ENCODE measurements at places on chromosomes 3 and 15.

GRCh38 chr15:91867581-91868026 is 14.1 kb downstream of the SLCO3A1 start:
- peak; percentile 59 for DNase-seq

GRCh38 chr3:33058765-33059164 is 38.2 kb downstream of the GLB1 start:
- DNase-seq, result no peak

DNA sequence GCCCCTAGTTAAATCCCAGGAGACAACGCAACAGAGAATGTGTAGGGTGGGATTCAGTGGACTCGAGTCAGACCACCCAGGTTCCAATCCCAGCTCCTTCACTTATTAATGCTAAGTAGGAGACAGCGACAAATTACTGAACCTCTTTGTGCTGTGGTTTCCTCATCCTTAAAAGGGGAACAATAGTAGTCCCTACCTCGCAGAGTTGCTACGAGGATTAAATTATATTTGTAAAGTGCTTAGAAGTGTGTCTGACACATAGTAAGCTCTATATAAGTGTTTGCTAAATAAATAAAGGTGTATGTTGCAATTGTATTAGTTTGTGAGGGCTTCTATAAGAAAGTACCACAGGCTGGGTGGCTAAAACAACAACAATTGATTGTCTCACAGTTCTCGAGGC is 58.0 kb upstream of the PPARG start:
- DNase-seq, result no peak

DNA sequence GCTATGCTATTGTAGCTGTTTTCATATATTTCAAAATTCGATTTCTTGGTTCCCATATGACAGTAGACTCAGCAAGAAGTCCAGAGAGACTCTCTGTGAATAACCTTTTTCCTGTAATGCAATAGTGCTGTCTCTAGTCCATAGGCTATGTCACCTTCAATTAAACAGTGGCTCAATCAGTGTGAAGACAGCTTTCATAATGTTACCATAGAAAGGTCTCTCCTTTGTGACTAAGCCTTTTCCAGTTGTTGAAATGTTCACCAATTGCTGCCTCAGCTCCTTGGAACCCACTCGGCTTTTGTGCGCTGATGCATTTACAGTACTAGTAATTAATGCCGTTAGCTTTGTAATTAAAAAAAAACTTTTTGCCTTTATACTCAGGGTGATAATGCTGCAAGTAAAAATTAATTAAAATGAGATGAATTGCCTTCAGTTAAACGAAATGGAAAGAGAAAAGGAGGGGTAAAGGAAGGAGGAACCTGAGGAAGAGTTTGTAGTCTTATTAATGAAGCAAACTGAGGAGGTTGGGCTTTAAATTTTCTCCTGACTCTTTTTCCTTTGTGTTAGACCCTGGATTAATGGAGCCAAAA is 214.8 kb downstream of the LSAMP start:
- DNase-seq, result no peak

DNA sequence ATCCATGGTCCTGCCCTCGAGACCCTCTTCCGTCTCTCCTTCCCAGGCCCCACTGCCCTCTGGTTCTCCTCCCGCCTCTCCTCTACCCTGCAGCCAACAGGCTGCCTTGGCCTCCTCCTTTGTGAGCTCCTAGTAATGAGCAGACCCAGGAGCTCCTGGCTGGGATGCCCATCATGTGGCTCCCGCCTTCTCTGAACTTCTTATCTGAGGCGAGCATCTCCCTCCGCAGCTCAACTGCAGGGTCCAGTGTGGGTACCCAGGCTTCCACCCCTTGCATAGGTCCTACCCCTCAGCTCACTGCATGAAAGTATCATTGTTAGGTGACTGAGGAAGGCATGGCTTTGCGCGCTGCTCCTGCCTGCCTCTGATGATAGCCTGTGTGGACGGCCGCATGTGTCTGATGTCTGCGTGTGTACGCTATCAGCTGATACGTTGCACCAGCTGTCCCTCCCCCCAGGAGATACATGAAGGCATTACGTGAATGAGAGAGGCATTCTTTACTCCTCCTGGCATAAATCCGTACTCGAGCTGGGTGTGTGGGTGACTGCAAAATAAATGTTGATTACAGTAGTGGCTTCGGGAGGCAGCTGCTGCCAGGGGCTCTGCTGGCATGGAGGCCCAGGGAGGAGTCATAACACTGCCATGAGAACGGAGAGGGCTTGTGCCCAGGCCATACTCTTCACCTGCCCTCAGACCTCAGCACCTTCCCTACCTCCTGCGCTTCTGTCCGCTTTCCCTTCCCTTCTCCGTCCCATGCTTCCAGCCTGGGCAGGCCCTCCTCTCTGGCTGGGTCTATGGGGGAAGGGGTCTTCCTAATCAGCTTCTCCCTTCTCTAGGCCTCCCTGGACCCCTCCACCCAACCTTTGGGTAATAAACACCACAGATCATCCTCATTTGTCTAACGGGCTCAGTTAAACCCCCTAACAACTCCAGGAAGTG is 48.8 kb downstream of the ZNF710 start:
- DNase-seq, result no peak

DNA sequence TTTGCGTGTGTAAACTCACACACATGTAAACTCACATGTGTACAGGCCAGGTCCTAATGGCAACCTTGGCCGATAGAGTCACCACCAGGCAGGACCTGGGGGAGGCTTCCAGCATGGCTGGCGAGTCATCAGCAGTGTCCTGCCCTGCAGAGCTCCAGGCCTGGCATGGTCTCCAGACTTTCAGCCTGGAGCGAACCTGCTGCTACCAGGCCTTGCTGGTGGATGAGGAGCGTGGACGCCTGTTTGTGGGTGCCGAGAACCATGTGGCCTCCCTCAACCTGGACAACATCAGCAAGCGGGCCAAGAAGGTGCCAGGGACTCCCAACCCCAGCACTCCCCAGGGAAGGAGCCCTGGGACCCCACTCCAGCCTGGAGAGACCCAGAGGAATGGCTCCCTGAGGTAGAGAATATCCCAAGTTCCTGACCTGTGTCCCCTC is 1.0 kb downstream of the SEMA3B start:
- DNase-seq, result no peak

DNA sequence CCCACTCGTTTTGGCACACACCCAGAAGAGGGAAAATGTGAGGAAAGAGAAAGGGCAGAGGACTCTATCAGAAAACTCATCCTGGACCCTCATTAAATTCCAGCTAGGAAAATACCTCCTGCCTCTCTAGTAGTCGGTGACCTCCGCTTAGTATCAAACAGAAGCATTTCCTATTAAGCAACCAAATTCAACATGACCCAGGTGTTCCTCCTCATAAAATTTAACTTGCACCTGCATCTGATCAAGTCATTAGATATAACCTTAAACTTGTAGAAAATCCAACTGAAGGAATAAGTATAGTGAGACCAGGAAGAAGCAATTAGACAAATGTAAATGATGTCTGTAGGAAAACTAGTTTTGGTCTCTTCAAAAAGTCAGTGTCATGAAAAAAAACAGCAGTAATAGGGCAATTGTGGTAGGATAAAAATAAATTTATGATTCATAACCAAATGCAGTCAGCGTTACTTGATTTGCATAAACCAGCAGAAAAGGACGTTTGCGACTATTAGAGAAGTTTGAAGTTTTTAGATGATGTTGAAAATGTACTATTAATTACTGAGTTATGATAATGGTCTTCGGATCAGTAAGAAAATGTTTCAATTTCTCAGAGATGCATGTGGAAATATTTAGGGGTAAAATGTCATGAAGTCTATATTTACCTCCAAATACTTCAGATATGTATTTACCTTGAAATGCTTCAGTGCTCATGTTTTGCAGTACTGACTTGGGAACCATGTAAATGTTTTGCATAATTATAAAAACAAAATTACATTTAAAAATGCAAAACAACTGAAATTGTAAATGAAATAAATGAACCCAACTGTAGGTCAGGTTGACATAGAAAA is 44.6 kb downstream of the LDHAL6B start:
- no peak for DNase-seq

- DNase-seq, result no peak
Measured at GRCh38 chr3:194084284-194084683, 51.7 kb upstream of the HES1 start.

DNA sequence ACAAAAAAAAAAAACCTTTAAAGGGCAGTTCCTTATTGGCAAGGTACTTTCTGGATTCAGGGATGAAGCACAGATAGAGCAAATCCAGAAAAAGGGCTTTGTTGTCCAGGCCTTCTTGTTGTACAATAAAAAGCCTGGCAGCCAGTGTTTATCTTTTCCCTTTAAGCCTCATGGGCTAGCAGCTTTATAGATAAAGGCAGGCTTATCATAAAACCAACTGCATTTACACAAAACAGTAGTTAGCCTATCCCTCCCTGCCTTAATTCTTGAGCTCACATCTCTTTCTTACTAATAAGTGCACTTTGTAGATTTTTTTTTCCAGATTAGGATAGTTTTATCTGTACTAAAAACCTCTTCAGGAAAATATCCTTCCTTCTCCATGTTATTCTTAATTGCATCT is 662.8 kb upstream of the CCDC54 start:
- DNase-seq, result no peak

GRCh38 chr3:42014921-42015533 is 53.1 kb upstream of the ULK4 start:
- no peak for DNase-seq

- no peak for DNase-seq
Measured at GRCh38 chr3:126661532-126662364, 6.8 kb upstream of the TXNRD3 start.

GRCh38 chr15:89888214-89888804 is 5.5 kb downstream of the AP3S2 start:
- DNase-seq, result no peak

GRCh38 chr3:66052721-66053549 is 14.2 kb upstream of the MAGI1 start:
- DNase-seq, result no peak

- no peak for DNase-seq
Measured at GRCh38 chr3:170203457-170203856, 18.8 kb upstream of the PRKCI start.

DNA sequence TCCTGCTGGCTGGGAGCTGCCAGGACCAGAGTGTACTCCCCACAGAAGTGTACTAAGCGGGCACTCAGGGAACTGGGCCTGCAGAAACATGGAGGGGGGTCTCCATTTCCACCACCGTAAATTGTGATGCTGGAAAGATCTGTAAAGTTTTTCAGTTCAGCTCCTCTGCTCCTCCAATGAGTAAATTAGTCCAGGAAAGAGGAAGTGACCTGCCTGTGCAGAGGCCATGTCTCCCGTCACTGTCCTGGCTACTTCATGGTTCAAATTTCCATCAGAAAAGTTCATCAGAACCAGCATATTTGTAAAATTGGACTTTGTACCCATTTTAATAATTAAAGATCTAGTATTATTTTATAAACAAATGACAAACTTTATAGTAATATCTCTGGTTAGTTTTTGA is 226.7 kb upstream of the THBS1 start:
- DNase-seq, result no peak

DNA sequence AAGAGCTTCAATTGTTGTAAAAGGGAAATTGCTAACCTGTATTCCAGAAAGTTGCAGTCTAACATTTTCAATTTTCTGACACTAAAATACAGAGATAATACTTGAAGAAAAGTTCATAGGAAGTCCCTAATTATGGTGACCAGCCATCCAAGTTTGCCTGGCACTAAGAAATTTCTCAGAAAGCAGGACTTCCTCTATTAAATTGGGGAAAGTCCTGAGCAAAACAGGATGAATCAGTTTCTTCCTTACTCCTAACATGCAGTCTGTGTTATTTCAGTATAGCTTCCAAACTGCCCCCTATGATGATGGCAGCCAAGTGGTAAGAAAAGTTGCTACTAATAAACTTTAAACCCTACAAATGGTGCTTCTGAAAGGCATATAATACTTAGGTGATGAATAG is 133.5 kb upstream of the SGO1 start:
- DNase-seq, result no peak

- no peak for DNase-seq
Measured at GRCh38 chr3:170723241-170723640, 137.4 kb upstream of the SLC7A14 start.

DNA sequence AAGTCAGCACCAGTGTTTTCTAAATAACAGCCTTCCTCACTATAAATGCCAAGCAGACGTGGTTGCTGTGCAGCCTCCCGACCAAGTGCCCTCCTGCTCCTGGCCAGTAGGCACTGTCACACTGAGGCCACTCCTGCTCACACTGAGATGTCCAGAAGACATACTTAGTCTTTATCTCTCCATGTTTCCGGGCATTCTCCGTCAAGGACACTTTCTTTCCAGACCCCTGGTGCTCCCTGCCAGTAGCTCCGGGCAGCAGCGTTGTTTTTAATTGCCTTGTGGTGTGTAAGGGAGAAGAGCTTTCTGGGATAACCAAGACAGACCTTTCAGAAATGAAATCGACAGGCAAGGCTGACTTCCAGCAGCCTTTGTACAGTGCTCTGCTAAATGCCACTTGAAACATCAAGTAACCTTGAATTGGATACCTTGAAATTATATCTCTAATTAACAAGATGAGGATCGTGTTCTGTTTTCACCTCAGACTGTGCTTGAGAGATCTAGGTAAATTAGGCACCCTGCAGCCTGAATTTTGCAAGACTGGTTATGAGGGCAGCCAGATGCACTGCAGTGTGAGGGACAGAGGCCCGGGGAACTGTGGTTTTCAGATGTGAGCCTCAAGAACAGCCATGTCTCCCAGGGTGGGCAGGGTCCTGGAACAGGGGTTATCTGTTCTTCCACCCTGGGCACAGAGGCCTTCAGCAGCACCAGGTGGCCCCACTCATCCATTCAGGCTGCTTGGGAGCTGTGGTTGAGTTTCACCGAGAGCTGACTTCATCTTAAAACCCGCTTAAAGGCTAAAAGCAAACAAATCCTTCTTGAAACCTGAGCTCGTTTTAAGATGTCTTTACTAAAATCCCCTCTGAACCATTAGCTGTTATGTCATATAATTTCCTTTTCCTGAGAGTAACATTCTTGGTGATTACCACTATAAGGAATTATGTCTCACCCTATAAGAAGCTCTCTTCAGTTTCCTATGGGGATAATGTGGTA is 105.5 kb upstream of the IL12A start:
- no peak for DNase-seq

- no peak for DNase-seq
Measured at GRCh38 chr3:112459750-112460149, 39.5 kb downstream of the BTLA start.

GRCh38 chr3:17176757-17177156 is 292.0 kb downstream of the PLCL2 start:
- DNase-seq, result no peak

DNA sequence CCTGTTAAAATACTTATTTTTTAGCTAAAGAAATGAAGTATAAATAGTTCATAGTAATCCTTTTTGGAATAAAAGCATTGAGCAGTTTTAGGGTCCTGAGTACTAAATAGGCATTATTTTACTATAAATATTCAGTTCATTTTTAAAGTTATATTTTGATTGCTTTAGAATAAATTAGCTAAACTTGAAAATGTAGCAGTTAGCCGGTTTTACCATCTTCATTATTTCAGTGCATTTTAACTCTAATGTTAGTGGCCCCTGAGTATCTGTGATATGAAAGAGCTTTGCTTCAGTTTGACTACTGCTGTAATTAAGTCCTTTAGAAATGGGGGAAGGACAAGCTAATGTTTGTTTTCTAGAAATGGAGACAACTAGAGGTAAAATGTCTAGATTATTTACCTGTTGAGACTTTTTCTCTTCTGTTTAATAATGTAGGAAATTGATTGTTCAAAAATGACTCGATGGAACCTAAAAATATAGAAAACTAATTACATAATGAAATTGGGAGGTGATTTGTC is 3.6 kb downstream of the SMC4 start:
- no peak for DNase-seq
